ENCODE measurements at places on chromosomes 2 and 18.

DNA sequence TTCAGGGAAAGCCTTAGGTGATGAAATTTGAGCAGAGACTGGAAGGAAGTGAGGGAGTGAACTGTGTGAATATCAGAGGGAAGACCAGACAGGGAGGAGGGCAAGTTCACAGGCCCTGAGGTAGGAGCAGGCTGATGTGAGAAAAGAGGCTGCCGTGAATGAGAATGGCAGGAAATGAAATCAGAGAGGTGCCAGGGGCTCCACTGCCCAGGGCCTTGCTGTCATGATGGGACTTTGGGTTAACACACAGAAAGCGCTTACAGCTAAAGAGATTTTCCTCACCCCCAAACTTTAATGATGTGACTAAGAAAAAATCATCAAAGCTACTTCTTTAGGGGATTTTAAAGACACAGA, 53.8 kb downstream of the MARCHF4 start:
- DNase-seq, result no peak

- DNase-seq, result no peak
Observed at GRCh38 chr2:1674276-1674675, 70.0 kb downstream of the PXDN start.

DNA sequence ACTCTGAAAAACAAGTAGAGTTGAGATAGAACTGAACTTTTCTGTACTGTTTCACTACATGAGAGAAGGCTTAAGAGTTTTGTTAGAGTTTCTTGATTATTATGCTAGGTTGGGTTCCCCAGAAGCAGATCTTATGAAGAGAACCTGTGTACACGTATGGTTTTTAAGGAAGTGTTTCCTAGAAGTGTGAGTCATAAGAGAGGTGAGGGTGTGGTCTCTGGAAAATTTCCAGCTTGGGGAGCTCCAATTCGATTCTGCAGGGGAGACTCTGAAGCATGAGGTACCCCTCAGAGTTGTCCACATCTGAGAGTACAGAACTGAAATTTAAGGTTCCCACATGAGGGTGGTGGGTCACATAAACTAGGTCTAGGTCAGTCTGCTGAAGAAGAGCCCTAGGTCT, 83.3 kb upstream of the MAP2 start:
- no peak for DNase-seq

DNA sequence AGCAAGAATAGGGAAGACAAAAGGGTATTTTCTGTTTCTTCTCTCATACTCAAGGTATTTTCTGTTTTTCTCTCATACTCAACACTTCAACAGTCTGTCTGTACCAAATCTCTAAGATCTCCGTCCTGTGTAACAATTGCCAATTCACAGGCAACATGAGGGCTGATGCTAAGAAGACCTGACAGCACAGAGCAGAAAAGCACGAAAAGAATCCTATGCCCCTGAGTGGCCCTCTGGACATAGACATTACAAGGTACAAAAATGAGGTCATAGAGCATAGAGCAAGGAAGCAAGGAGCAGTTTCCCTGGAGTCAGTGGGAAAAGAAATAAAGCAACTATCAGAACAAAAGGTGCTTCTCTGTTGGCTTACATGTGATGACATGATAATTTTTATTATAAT, 1612.6 kb upstream of the CELF4 start:
- no peak for DNase-seq

- no peak for DNase-seq
Observed at GRCh38 chr2:65456886-65457285, 24.5 kb upstream of the SPRED2 start.

GRCh38 chr2:33340280-33340679, 136.2 kb upstream of the RASGRP3 start:
- DNase-seq, result no peak

DNA sequence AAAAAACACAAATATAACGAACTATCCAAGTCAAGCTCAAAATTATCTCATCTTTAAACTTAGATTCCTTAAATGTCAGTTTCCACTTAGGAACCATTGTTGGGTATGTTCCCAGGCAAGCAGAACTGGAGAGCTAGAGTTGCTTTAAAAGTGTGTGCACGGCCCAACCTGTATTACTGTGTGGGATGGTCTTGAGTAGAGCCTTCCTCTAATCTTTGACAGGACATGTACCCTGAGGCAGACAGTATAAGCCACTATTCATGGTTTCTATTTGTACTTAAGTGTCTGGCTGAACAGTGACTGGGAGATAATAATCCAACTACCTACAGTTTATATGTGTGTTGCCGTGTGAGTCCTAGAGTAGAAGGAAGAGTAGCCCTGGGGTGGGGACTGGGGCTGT, 239.7 kb downstream of the GPD2 start:
- no peak for DNase-seq

- no peak for DNase-seq
Observed at GRCh38 chr2:169362894-169363559, 693 bp upstream of the LRP2 start.

GRCh38 chr2:64641599-64641998, 12.1 kb downstream of the SERTAD2 start:
- no peak for DNase-seq

- DNase-seq, result no peak
Observed at GRCh38 chr18:80133124-80133523, 24.1 kb downstream of the ADNP2 start.

DNA sequence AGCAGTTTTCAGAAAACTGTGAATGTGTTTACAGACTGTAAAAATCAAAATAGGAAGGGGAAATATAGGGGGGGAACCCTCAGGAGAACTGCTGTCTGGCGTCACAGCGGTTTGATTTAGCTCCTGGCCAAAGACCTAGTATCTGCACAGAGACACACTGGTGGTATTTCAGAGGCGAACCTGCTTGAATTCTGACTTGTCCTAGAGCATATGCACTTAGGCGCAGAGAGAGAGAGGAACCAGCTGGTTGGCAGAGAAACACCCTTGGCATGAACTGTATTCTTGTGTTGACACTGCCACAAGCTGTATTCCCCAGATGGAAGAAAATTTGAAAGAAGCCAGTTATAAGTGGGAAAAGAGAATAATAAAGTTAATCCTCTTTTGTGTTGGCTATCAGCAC, 506.5 kb upstream of the NRP2 start:
- DNase-seq, result no peak

DNA sequence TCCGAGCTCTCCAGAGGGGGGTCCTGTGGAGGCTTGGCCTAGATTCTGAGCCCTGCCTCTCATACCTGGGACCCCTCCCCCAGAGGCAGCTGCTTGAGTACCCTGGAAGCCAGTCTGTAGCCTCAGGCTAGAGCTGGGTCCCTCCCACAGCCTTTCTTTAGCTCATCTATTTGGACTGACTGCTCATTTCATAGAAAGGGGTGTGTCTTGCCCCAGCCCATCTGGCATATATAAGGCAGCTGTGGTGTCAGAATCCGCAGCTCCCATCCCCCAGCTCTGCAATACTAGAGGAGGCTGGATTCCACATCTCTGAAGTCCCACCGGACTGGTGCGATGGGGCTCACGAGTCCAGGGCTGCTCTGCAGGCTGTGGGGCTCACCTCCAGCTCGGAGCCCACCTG, 26.1 kb downstream of the MPHOSPH10 start:
- no peak for DNase-seq

DNA sequence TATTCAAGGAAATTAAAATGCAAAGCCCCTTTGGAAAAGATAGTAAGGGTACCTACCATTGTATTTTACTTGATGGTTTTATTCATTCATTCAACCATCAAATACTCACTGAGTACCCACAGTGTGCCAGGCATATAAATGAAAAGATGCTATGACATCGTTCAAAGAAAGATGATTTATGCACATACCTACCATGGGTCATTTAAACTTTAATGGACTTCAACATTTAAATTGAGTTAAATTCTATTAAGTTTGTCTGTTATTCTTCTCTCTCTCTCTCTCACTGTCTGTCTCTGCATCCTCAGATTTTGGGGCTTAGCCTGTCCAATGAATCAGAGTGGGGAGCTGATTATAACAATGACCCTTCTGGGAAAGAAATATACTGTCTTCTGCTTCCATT, 87.9 kb downstream of the CERS6 start:
- DNase-seq, result no peak

DNA sequence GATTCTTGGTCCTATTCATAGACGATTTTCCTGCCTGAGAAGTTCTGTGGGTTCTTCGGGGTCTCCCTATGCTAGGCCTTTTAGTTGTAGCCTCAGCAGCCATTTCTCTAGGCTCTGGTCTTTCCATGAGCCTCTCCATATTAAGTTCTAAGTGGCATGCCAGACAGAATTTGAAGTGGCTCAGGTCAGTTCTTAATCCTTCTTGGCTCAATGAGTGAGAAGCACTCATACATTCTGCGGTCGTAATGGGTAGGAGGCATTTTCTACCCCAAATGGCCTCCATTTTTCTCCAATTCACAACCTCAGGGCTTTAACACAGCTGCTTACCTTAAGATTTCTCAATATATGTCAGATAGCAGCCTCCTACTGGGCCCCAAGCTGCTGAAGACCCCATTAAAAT, 405.3 kb upstream of the GALNT5 start:
- no peak for DNase-seq

DNA sequence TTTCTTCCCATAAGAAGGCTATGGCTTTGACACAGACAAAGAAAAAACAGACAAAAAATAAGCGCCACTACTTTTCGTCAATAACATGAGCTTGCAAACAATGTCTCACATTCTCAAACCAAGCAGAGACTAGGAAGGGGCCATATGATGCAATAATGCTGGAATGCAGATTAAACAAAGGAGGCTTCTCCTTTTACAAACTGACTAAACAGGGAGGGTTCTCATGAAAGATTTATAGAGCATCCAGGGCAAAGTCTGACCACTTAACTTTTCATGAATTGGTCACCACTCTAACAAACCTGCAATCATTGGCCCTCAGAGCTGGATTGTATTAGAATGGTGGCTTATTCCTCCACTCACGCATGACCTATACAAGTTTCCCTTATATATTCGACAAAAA, 663.3 kb upstream of the CHAC2 start:
- no peak for DNase-seq

DNA sequence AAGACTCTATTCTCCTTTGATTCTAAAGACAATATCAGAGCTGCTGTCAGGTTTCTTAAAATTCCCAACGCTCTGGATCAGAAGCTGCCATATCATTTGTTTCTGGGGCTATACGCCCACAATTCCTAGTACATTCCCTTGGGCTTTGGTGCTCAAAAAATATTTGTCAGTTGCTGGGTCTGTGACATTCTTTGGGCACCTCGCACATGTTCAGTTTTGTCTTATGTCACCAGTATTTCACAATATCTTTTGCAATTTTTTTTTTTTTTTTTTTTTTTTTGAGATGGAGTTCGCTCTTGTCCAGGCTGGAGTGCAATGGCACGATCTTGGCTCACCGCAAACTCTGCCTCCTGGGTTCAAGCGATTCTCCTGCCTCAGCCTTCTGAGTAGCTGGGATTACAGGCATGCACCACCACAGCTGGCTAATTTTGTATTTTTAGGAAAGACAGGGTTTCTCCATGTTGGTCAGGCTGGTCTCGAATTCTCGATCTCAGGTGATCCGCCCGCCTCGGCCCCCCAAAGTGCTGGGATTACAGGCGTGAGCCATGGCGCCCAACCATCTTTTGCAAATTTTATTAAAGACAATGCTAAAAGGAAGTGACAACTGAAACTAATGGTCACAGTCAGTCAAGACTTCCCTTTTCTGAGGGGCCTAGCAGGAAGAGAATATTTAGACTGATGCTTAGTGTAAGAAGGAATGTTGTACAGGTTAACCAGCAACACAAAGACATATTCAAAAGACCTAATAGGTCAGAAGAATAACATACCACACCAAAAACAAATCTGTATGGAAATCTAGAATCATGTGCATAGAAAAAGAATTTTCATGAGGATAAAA, 6.8 kb downstream of the ZNF397 start:
- no peak for DNase-seq

- DNase-seq, result no peak
Observed at GRCh38 chr2:135279209-135279608, 227.1 kb downstream of the RAB3GAP1 start.

DNA sequence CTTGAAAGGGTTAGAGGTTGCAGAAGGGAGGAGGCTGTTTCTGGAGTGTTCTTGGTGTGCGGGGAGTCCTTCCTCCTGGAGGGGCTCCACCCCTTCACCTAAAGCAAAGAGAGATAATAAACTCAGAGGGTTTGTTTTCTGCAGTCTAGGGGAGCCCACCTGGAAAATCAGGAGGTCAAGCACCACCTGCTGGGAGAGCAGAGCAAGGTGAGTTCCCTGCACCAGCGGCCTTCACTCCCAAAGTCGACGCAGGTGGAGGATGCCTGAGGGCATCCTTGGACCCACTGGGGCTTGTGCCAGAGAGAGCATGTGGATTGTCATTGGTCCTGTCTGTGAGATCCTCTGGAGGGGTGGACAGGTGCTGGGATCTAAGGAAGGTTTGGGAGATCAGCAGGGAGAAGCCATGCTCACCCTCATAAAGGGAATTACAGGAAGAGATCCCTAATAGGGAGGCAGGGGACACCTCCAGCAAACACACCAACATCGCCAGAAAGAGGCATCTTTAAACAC, 116.7 kb downstream of the KCNF1 start:
- DNase-seq, result no peak

- no peak for DNase-seq
Observed at GRCh38 chr18:40985436-40985835, 969.6 kb upstream of the PIK3C3 start.

DNA sequence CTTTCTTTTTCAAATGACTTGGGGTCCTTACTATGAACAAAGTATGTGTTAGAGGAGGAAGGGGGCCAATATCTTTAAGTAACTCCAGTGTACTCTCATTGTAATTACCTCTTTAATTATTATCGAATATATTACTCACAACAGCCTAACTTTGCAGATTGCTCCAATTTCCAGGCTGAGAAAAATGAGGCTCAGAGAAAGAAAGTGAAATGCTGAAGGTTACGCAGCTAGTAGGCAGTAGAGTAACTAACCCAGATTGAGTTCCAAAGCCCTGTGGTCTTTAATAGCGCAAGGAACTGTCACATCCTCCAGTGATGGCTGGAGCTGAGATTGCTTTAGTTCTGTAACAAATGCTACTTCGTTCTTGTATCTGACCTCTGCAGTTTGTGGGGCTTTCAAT, 2.2 kb upstream of the GYPC start:
- no peak for DNase-seq

DNA sequence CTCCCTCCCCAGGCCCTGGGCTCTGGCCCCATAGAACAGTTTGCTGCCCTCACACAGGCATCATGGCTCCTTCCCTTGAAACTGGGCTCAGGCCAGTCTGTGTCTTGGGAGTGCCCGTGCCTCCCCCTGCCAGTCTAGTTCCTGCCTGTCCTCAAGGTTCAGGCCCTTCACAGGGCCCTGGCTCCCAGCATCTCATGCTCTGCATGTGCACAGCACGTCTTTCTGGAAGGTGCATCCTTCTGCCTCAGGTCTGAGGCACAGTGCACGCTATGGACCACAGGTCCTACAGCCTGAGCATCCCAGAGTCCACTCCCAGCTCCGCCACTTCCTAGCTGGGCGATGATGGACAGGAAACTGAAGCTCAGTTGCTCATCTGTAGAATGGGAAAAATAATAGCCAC, 35.6 kb upstream of the FOSL2 start:
- DNase-seq, result no peak

DNA sequence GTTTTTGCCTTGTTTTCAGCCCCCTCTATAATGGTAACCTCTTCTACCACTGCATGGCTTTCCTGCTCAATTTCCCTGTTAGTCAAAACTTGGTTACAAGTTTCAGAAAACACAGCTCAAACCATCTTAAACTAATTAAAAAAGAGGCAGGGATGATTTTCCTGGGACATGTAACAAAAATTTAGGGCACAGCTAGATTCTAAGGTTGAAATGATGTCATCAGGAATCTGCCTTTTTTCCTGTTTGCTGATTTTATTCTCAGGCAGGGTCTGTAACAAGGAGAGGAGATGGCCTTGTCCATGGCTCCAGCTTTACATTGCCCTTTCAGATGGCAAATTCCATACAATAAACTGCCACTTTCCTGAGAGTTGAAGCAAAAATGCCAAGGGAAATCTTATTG, 157.9 kb upstream of the CREB1 start:
- no peak for DNase-seq
